Activated B cell treated with CpG ODN at 0.5 μM for 24 hours (primary cell): ENCODE measurements at places on chromosomes 12 and 14. TPM values are rescaled to one million over a fixed set of nuclear protein-coding genes. Genes with fewer than 3 reads are reported as not detected.

Gene ACOT6
- not detected in 2 replicates for total RNA-seq

Gene DHRS2
- not detected in 2 replicates for total RNA-seq

Gene AICDA
- total RNA-seq, result 3.6 and 7.7 TPM in 2 replicates

Gene LRP1-AS
- not detected in 2 replicates for total RNA-seq

Gene VRTN
- total RNA-seq, result not detected in 2 replicates

DNA sequence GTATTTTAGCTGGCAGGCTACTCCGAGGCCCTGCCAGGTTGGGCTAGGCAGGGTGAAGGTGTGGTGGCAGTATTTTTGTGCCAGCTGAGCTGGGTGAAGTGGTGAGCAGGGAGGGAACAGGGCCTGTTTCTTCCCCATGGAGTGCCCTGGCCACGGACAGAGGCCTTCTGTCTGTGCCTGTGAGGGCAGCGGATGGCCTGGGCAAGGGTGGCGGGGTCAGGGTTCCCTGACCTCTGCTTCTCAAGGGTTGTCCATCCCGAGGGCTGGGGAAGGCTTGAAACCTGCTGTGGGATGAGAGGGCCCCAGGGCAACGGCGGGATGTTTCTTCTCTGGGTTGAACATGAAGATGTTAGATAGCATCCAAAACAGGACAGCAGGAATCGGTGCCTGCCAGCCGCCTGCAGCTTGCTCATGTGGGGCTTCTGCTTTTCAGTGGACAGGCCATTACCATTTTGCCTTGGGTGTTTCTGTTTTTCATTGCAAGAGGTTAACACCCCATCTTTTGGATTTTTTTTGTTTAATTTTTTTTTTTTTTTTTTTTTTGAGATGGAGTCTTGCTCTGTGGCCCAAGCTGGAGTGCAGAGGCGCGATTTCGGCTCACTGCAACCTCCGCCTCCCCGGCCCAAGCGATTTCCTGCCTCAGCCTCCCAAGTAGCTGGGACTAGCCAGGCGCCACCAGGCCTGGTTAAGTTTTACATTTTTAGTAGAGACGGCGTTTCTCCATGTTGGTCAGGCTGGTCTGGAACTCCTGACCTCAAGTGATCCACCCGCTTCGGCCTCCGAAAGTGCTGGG is 3.3 kb downstream of the MTA1 start:
- peaks cover 15% of the 10 kb centered on the region for H3K36me3 ChIP-seq
- H3K27me3 ChIP-seq, result no peaks in the 10 kb centered on the region
- no peak overlapping the region for H3K27ac ChIP-seq

- no peak for DNase-seq
These were observed 486.0 kb downstream of the FLRT2 start for GRCh38 chr14:86015941-86016340.

GRCh38 chr14:104656014-104656714 is 33.3 kb upstream of the INF2 start:
- peaks cover 85% of the 10 kb centered on the region for H3K4me1 ChIP-seq
- peak overlapping the region; percentile 79 for H3K4me3 ChIP-seq
- DNase-seq, result peak; percentile 56
- H3K27me3 ChIP-seq, result no peaks in the 10 kb centered on the region
- H3K36me3 ChIP-seq, result no peaks in the 10 kb centered on the region

- H3K4me3 ChIP-seq, result no peak overlapping the region
- H3K36me3 ChIP-seq, result peaks cover 4% of the 10 kb centered on the region
- H3K27me3 ChIP-seq, result peaks cover 10% of the 10 kb centered on the region
These were observed 14.6 kb downstream of the VASH1 start for GRCh38 chr14:76775695-76776427.

DNA sequence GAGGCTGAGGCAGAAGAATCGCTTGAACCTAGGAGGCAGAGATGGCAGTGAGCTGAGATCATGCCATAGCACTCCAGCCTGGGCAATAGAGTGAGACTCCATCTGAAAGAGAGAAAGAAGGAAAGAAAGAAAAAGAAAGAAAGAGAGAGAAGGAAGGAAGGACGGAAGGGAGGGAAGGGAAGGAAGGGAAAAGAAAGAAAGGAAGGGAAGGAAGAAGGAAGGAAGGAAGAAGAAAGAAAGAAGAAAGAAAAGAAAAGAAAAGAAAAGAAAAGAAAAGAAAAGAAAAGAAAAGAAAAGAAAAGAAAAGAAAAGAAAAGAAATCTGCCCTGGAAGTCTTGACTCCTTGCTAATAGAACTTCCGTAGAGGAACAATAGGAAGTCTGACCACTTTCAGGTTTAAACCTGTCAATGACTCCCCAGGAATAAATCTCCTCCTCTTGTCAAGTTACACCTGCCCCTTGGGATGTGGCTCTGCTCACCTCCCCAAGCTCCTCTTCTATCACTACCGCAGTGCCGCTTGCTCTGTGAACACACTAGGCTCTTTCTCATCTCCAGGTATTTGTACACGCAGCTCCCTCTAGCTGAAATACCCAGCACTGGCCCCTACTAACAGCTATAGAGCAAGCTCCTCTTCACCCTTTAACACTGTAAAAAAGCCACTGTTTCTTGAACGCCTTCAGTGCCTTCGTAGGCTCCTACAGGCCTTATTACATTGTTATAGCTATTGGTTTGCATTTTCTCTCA is 773.1 kb upstream of the TBX3 start:
- peaks cover 15% of the 10 kb centered on the region for H3K27me3 ChIP-seq
- no peak overlapping the region for H3K27ac ChIP-seq
- H3K36me3 ChIP-seq, result no peaks in the 10 kb centered on the region
- no peak for DNase-seq
- no peak overlapping the region for H3K4me3 ChIP-seq
- H3K4me1 ChIP-seq, result peaks cover 3% of the 10 kb centered on the region

GRCh38 chr12:31521964-31522363 is 69.0 kb downstream of the DENND5B start:
- H3K27ac ChIP-seq, result no peak overlapping the region
- no peak overlapping the region for H3K4me3 ChIP-seq
- DNase-seq, result no peak
- H3K36me3 ChIP-seq, result no peaks in the 10 kb centered on the region

DNA sequence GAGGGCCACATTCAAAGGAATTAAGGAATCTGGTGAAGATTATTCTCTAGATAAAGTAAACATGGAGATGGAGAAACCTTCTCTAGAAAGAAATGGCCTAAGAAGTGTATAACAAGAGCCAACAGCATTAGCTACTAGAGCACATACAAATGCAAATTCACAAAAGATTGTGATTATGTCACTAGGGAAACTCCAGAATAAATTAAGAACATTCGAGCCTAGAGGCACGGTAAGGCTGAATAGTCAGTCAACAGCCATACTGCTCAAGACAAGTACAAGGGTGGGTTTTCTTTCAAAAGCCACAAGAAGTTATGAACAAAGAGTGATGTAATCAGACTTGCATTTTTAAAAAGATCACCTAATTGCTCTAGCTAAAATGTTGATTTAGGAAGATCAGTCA is 25.4 kb downstream of the PPP4R3A start:
- peaks cover 84% of the 10 kb centered on the region for H3K36me3 ChIP-seq
- peaks cover 56% of the 10 kb centered on the region for H3K4me1 ChIP-seq
- H3K4me3 ChIP-seq, result peak overlapping the region; percentile 24
- H3K27me3 ChIP-seq, result no peaks in the 10 kb centered on the region

GRCh38 chr12:132413931-132414588 is 75.9 kb upstream of the FBRSL1 start:
- peaks cover 9% of the 10 kb centered on the region for H3K4me1 ChIP-seq
- no peaks in the 10 kb centered on the region for H3K27me3 ChIP-seq
- no peak overlapping the region for H3K4me3 ChIP-seq
- no peaks in the 10 kb centered on the region for H3K36me3 ChIP-seq
- no peak for DNase-seq

GRCh38 chr14:40494483-40494882 is 1062.2 kb upstream of the FBXO33 start:
- no peaks in the 10 kb centered on the region for H3K27me3 ChIP-seq
- H3K36me3 ChIP-seq, result no peaks in the 10 kb centered on the region
- DNase-seq, result no peak
- H3K27ac ChIP-seq, result no peak overlapping the region

- no peak for DNase-seq
- H3K27ac ChIP-seq, result no peak overlapping the region
- H3K27me3 ChIP-seq, result peaks cover 2% of the 10 kb centered on the region
- no peaks in the 10 kb centered on the region for H3K4me1 ChIP-seq
These were observed 23.7 kb downstream of the SLC5A8 start for GRCh38 chr12:101186291-101186690.

DNA sequence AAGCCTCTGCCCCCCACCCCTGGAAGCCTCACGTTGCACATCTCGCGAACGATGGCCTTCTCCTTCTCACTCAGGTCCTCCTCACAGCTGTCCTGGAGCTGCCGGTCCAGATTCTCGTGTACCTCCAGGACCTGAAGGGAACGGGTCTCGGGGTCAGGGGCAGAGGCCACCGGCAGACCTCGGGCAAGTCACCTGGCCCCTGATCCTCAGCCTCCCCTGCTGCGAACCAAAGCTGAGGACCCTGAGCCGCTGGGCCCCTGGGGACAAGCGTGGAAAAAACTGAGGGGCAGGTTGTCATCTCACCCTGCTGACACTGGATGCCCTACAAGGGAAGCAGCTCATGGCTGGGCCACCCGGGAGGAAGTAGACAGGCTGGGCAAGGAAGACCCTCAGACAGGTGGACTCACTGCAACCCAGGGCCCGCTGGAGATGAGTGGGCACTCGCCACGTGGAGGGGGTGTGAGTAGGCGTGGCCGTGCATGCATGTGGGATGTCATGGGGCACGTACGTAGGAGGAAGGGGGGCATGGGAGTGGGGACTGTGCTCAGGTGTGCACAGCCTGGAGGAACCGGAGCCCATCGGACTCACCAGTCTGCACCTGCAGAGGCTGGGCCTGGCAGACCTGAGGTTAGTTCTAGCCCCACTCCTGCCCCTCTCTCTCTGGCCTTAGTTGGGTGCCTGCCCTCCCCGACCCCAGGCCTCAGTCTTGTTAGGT is 35.1 kb downstream of the CCNK start:
- no peak overlapping the region for H3K27ac ChIP-seq
- no peaks in the 10 kb centered on the region for H3K4me1 ChIP-seq
- no peak overlapping the region for H3K4me3 ChIP-seq
- peaks cover 14% of the 10 kb centered on the region for H3K36me3 ChIP-seq

GRCh38 chr12:44542716-44543115 is 333.4 kb downstream of the NELL2 start:
- H3K36me3 ChIP-seq, result no peaks in the 10 kb centered on the region
- H3K27me3 ChIP-seq, result no peaks in the 10 kb centered on the region
- no peak for DNase-seq
- H3K4me1 ChIP-seq, result no peaks in the 10 kb centered on the region
- H3K4me3 ChIP-seq, result no peak overlapping the region

GRCh38 chr14:101810897-101811621 is 49.5 kb downstream of the PPP2R5C start:
- H3K36me3 ChIP-seq, result peaks cover 50% of the 10 kb centered on the region
- no peak for DNase-seq
- peak overlapping the region; percentile 97 for H3K4me3 ChIP-seq
- no peaks in the 10 kb centered on the region for H3K27me3 ChIP-seq
- H3K4me1 ChIP-seq, result peaks cover 65% of the 10 kb centered on the region
- peak overlapping the region; percentile 99 for H3K27ac ChIP-seq

DNA sequence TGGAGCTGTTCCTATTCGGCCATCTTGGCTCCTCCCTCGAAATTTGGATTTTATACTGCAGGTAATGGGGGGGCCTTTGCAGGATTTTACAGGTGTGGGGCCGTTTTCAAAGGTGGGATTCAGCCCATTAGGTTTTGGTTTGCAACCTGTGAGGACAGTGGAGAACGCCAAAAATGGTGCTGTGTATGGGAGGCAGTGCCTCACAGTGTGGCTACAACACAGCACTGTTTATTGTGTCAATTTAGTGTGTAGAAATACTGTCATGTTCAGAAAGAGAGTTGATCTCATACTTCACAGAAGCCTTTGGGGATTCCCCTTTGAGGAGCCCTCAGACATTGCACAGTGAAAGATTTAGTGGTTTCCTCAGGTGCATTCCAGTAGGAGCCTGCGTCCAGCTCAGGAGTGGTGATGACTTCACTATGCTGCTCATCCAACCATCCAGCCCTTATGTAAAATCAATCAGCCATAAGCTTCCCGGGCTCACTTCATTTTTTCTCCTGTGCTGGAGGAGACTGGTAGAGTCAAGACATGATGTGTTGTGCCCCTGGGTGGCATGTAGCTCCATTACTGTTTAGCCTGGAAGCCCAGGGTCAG is 92.7 kb upstream of the PRMT8 start:
- H3K4me1 ChIP-seq, result no peaks in the 10 kb centered on the region
- DNase-seq, result no peak
- H3K27ac ChIP-seq, result no peak overlapping the region
- no peak overlapping the region for H3K4me3 ChIP-seq
- H3K27me3 ChIP-seq, result peaks cover 17% of the 10 kb centered on the region
- no peaks in the 10 kb centered on the region for H3K36me3 ChIP-seq

DNA sequence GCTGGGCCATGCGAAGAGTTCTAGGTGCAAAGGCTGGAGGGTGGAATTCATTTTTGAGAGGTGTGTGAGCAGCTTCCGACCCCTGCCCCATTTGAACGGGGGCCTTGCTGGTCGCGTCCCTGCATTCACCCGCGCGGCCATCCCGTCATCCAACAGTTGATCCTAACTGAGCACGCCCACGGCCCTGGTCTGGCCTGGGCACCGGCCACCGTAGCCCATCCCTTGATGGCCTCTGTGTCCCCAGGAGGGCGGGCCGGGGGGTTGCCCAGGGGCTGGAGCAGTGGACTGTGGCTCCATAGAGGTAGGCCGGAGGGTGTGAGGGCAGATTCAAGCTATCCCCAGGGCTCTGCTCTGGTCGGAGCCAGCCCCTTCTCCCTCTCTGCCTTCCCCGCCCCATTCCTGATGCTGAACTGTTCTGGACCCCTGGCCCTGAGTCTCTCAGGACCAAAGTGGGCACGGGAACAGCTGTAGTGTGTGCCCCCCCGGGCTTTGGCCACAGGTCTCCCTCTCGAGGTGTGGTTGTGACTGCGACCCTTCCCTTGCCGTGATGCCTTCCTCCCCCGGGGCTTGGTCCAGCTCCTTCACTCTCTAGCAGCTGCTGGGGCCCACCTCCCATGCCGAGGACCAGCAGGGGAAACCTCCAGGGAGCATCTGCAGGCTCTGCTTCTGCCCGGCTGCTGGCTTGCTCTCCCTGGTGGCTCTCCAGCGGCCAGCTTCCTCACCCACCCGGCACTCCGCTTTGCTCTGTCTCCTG is 9.1 kb downstream of the MEG3 start:
- no peaks in the 10 kb centered on the region for H3K36me3 ChIP-seq
- no peak overlapping the region for H3K4me3 ChIP-seq
- H3K27me3 ChIP-seq, result no peaks in the 10 kb centered on the region
- no peaks in the 10 kb centered on the region for H3K4me1 ChIP-seq
- no peak overlapping the region for H3K27ac ChIP-seq

- H3K36me3 ChIP-seq, result no peaks in the 10 kb centered on the region
- no peak overlapping the region for H3K27ac ChIP-seq
- peaks cover 4% of the 10 kb centered on the region for H3K27me3 ChIP-seq
- no peak overlapping the region for H3K4me3 ChIP-seq
- no peaks in the 10 kb centered on the region for H3K4me1 ChIP-seq
These were observed 153.5 kb upstream of the HMGA2 start for GRCh38 chr12:65670775-65671174.

DNA sequence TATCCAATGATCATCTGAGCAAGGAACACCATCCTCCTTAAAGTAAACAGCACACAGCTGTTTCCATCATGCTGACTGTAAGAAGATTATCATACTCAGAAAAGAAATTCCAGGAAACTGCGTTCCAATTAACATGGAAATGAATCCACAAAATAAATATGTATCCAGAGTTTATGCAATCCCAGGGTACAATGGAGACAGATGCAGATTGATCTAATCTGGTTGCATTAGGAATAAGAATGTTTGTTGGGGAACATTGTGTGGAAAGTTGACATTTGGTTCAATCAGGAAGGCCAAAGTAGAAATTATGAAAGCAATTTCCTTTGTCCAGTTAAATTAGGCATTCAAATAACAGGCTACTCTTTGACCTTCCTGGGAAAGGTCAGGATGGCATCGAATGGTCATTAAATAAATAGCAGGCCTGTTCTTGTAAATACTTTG is 236.9 kb upstream of the AMIGO2 start:
- no peaks in the 10 kb centered on the region for H3K27me3 ChIP-seq
- no peaks in the 10 kb centered on the region for H3K36me3 ChIP-seq
- H3K4me1 ChIP-seq, result peaks cover 69% of the 10 kb centered on the region
- no peak for DNase-seq
- peak overlapping the region; percentile 83 for H3K27ac ChIP-seq
- peak overlapping the region; percentile 64 for H3K4me3 ChIP-seq
